CD4-positive, CD25-positive, alpha-beta regulatory T cell (primary cell): ENCODE measurements at places on chromosomes 2 and 18.
A peak's percentile ranks its signal among the peaks of the same experiment; 100 is the strongest.

- DNase-seq = no peak
Measured at GRCh38 chr2:49971453-49971852, 817.1 kb upstream of the FSHR start.

- DNase-seq = no peak
Measured at GRCh38 chr2:80105015-80105640, 199.4 kb downstream of the LRRTM1 start.

GRCh38 chr2:33497221-33497650 is 20.8 kb downstream of the RASGRP3 start:
- peak; percentile 49 for DNase-seq

DNA sequence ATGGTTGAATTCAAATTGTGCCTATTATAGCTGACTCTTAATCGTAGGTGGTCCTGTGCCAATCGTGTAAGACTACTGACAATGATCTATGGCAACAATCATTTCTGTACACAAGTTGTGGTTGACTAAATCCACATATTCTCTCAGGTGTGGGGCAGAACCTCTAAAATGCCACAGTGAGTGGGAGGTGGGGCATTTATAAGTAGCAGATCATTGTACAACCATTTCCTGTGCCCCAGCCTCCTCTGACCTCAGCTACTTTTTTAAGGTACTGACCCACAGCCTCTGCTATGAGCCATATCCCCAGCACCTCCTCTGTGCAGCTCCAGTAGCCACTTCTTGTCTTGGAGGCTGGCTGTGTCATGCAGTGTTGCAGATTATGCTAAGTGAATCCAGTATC is 48.6 kb upstream of the RAPH1 start:
- peak; percentile 23 for DNase-seq

DNA sequence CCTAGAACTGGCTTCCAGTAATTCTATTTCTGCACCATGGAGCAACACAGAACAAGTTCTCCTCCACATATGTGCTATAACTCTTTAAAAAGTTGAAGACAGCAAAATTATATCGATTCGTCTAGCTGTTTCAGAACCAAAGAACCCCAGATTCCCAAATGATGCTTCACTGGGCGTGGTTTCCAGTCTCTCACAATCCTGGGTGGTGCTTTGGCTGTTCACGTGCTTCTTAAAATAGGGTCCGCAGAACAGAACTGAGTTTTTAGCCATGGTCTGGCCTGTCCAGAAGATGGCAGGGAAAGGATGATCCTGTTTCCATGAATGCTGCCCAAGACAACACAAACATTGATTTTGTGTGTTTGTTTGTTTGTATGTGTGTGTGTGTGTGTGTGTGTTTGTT is 37.6 kb upstream of the PARD3B start:
- no peak for DNase-seq

- no peak for DNase-seq
Measured at GRCh38 chr2:100029460-100029859, 112.9 kb downstream of the AFF3 start.

- no peak for DNase-seq
Measured at GRCh38 chr18:36307513-36307912, 10.0 kb downstream of the FHOD3 start.

DNA sequence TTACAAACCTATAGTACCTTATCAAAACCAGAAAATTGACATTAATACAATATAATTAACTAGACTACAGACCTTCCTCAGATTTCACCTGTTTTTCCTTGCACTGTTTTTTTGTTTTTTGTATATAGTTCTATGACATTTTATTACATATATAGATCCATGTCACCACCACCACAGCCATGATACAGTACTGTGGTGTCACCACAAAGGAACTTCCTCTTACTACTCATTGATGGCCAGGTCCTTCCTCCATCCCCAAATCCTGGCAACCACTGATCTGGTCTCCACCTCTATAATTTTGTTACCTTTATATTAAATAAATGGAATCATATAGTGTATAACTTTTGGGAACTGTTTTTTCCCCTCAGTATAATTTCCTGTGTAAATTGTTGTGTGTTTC is 19.4 kb upstream of the ATP6V1B1 start:
- DNase-seq = no peak

GRCh38 chr2:85858841-85859240 is 29.9 kb downstream of the ST3GAL5 start:
- no peak for DNase-seq

DNA sequence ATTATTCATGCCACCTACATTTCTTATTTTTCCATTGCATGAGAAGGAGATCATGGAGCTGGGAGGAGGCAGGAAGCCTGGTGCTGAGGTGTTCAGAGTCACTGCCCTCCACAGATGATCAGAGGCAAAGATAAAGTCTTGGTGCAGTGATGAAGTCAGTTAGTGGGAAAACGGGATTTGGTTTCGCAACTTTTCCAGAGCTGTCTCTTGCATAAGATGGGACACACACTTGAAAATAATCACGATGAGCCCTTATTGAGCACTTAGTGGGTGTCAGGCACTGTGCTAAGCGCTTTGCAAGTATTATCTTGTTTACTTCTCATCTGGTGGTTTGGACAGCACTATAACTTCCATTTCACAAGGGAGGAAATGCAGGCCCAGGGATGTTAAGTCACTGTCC is 222.1 kb upstream of the SMAD2 start:
- no peak for DNase-seq

- no peak for DNase-seq
Measured at GRCh38 chr2:237231593-237231992, 145.9 kb downstream of the COPS8 start.
